ENCODE measurements at places on chromosomes 1 and 21.

DNA sequence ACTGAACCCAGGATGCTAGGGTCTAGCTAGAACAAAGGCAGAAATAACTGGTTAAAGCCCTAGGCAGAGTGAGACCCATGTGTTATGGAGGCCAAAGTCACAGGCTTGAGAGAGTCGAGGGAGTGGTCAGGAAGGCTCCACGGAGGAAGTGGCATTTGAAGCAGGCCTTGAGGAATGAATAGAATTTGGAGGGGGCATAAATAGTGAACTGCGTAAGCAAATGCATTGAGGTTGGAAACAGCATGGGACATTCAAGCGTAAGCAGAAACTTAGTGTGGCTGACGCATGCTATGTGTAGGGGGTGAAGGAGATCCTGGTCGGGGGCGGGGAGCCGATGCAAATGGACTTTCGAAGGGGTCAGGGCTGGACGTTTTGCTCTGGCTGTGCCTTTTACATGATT lies 11.5 kb downstream of the AZIN2 start:
- no peak for DNase-seq

GRCh38 chr1:94898491-94899385 lies 28.2 kb downstream of the CNN3 start:
- DNase-seq, result no peak

DNA sequence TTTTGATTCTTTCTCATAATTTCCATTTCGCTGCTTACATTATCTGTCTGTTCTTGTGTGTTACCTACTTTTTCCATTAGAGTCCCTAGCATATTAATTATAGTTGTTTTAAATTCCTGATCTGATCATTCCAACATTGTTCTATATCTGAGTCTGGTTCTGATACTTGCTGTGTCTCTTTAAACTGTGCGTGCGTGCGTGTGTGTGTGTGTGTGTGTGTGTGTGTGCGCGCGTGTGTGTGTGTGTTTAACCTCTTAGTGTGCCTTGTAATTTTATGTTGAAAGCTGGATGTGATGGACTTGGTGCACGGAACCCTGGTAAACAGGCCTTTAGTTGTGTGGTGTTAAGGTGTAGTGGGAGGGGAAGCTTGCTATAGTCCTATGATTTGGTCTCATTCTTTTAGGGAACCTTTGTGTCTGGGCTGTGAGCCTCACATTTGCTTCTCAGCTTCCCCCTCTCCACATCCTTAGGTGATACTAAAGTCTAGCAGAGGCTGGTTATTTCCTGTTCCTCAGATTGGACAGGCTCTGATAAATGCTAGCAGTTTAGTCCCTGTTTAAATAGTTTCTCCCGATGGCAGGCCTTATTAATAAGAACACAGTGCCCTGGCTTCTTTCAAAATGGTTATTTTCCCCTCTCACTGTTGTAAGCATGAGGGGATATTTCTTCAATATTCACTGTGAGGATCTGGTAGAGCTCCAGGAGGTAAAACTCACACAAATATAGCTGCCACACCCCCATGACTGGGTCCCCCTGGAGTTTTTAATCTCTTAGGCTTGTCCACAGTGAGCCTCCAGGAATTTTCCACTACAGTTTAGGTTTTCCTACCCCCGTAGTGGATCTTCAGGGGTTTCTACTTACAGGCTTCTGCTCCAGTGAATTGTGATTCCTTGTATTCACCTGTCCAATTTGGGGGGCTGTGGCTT lies 118.3 kb downstream of the GALNT2 start:
- DNase-seq, result peak; percentile 18

DNA sequence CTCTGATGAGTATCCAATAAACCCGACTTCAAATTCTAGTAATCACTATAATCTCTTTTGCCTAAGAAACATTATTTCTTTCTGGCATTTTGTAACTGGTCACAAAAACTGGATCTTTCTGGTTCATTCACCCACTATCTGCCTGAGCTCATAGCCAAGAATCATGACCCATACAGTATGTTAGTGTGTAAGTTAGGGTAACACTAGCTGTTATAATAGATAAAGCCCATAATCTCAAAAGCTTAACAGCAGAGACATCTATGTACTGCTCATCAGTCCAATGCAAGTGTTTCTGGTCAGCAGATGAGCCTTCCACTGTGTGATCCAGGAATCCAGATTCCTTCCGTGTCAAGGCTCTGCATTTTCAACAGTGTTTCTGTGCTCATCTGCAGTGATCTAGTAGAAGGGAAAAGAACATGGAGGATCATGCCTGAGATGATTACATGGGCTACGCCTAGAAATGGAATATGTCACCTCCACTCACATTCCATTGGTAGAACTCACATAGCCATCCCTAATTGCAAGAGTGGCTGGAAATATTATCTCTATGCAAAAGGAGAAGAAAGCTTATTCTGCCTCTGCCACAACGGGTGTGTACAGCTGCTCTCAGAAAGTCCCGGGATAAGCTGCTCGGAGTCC lies 27.7 kb downstream of the RRAGC start:
- no peak for DNase-seq

- peak; percentile 80 for DNase-seq
Measured at GRCh38 chr1:35555601-35556477, 1.4 kb downstream of the KIAA0319L start.

DNA sequence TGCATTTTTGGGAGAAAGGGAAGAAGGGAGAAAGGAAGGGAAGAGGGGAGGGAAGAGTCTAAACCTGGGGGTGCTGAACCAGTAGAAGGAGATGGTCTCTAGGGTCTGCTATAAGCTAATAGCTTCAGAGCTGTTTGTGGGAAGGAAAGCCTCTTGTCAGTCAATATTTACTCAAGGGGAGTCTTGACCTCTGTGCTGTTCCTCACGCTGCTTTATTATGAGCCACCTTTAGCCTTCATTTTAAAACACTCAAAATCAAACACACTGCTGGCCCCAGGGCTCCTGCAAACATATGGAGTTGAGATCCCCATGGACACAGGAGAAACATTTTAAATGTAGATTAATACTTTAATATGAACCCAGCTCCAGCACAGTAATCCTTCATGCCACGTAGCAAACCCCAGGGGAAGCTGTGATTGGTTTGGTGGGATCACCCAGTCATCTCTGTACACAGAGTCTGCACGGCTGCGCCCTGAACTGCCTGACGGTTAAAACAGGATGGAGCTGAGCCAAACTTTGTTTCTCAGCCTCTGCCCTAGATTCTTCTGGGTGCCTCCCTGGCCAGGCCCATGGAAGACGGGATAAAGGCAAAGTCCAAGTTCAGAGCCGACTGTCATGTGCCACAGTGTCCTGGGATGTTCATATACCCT lies 40.2 kb upstream of the VWA5B1 start:
- DNase-seq, result peak; percentile 54

DNA sequence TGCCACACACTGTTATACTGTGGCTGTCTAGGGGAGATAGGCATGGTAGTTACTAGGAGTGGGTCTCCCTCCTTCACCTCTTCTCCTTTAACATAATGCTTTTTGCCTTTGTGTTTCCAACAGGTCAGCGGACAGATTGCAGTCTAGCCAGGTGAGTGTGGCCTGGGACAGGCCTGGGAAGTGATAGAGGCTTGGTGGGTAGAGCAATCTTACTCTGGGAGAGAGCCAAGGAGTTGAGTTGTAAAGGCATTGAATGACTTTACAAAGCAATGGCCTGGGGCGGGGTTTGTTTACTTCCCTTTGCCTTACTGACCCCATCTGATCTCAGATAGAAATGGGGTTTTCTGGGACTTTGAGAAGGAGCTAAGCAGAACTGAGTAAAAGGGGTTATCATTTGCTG lies 51.0 kb upstream of the IKBKE start:
- no peak for DNase-seq

GRCh38 chr21:42405064-42406013 lies 1.6 kb downstream of the UBASH3A start:
- no peak for DNase-seq

DNA sequence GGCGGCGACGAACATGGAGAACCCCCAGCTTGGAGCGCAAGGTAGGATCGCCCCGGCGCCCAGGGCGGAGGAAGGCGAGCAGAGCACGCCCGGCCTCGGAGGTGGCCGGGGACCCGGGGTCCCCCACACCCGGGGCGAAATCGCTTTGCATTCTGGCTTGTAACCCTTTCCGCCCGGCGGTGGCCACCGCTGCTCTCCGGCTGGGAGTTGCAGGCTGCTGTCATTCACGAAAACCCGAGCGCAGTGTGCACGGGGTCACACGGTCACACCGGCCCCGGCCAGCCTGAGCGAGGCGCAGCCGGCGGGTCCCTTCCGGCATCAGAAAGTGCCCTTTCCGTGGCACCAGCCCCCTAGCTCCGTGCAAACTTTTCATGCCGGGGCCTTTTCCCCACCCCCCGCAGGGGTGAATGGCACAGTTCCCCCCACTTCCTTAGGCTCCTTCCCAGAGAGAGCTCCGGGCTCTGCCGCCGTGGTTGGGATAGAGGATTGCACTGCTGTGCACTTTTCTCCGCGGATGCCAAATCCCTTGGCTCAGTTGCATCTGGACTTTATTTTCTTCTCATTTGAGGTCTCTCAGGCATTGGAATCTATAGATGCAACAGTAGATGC lies 802 bp downstream of the KAZN start:
- peak; percentile 59 for DNase-seq

- DNase-seq, result no peak
Measured at GRCh38 chr1:14775434-14775833, 176.9 kb downstream of the KAZN start.

DNA sequence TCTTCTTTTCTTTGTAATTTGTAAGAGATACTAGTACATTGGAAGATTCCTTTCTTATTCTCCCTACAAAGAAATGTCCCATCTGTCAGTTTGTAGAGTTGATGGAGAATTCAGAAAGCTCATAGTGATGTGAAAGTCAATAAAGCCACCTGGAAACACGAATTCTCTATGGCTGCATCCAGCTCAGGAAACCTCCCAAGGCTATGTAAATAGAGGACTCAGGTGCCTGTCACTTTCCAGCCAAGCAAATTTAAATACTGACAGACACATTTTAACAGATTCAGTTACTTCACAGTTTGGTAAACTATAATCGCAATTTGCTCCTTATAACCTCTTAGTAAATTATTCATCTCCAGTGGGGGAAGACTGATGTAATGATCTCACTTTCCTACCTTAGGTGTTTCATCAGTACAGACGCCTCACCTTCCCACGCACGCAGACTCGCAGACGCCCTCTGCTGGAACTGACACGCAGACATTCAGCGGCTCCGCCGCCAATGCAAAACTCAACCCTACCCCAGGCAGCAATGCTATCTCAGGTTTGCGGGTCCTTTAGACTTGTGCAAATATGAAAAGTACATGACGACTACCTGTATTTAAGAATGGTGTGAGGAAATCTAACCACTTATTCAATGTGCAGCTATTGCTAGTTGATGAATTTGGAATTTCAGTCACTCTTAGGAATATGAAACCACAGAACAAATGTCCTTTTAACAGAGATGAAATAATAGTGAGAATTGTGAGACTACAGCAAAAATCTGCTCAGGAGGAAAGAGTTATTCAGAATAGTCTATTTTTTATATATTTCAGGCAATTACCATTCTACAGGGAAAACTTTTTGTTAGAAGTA lies 60.6 kb downstream of the PTPRC start:
- peak; percentile 74 for DNase-seq

DNA sequence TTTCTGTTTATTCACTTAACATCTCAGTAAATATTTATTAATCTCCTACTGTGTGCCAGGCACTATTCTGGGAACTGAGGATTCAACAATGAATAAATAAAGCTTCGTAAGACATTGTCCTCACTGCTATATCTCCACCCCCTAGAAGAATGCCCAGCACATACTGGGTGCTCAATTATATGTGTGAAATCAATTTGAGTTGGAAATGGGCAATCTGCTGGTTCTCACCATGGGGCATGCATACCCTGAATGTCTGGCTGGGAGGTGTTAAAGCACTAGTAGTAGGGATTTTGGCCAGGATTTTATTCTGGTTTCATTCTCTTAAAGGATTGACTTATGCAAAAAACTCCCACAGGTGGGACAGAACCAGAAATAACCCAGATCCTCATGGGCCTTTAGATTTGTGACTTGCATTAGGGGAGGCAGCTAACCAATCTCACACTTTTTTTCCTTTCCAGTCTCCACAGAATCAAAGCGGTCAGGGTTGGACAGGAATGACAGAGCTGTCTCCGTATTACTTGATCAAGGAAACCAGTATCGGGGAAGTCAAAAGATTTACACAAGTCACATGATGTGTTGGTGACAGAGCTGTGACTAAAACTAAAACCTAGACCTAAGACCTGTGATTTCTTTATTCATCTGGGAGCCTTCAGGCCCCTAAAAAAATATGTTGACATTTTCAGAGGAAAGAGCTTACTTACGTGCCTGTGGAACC lies 12.8 kb downstream of the GFI1 start:
- no peak for DNase-seq

DNA sequence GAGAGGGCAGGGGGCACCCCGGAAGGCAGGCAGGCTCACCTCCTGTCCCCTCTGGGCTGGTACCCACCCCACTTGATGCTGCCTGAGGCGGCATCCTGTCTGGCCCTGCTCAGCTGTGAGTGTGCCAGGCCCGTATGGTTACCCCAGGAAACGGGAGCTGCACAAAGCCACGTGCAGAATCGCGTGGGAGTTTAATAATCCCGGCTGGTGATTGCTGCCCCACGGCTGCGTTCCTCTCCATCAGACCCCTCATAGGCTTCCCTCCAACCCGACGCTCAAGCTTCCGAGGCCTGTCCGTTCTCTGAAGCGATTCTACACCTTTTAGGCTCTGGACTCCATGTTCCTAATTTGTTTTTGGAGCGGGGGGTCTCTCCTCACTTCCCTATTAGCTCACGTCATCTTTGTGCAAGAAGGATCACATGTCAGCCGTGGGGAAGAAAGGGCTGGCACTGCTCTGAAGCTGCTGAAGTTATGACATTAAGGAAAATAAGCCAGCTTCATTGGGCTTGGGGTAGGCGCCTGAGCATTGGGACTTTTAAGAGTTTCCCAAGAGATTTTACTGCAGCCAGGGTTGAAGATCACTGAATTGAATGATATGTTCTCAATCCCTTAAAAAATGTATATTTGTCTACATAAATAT lies 1.1 kb upstream of the B3GALT5 start:
- DNase-seq, result no peak

DNA sequence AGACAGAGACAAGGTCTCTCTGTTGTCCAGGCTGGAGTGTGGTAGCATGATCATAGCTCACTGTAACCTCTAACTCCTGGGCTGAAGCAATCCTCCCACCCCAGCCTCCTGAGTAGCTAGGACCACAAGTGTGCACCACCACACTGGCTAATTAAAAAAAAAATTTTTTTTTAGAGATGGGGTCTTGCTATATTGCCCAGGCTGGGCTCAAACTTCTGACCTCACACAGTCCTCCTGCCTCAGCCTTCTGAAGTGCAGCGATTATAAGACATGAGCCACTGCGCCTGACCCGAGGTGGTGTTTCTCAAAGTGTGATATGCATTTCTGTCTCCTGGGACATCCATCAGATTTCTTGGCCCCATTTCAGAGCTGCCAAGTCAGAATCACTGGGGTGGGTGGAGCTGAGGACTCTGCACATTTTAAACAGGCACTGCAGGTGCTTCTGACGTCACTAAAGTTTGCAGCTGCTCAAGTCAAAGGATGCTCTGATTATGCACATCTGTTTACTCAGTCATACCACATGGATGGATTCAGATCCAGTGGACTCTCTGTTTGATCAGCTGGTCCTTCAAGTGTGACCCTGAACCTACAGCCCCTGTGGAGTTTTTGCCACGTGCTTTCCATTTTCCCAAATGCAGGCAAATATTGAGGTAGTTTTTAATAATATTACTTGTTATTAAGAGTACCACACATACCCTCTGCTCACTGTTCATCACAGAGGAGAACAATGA lies 21.4 kb downstream of the TGFB2 start:
- DNase-seq, result peak; percentile 92

GRCh38 chr21:45834821-45835293 lies 146.7 kb upstream of the COL6A1 start:
- DNase-seq, result no peak

- DNase-seq, result no peak
Measured at GRCh38 chr21:44615911-44616590, 4.2 kb downstream of the KRTAP10-8 start.

GRCh38 chr1:45820173-45820572 lies 16.8 kb downstream of the MAST2 start:
- DNase-seq, result no peak

All from NCI-H1417 (cell line).